T-helper 17 cell (primary cell): ENCODE measurements at places on chromosomes 13 and 19. TPM values are rescaled to one million over a fixed set of nuclear protein-coding genes. Genes with fewer than 3 reads are reported as not detected.

ADGRE1 gene
- 3.6 TPM for total RNA-seq

TMEM221 gene
- not detected for total RNA-seq

ZNF675 gene
- 17.7 TPM for total RNA-seq

DNA sequence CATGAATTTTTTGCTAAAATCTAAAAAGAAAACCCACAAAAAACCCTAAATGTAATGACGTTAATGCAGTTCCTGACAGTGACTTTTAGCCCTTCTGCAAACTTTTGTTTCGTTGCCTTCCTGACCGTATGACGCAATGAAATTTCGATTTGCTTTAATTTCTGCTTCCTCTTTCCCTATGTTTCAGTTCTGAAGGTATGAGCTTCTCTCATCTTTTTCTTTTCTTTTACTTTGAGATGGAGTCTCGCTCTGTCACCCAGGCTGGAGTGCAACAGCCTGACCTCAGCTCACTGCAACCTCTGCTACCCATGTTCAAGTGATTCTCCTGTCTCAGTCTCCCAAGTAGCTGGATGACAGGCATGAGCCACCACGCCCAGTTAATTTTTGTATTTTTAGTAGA, 6.1 kb upstream of the LILRA5 start:
- no peak for DNase-seq

- DNase-seq: no peak
Measured at GRCh38 chr13:103178986-103179943, 113.0 kb upstream of the SLC10A2 start.

DNA sequence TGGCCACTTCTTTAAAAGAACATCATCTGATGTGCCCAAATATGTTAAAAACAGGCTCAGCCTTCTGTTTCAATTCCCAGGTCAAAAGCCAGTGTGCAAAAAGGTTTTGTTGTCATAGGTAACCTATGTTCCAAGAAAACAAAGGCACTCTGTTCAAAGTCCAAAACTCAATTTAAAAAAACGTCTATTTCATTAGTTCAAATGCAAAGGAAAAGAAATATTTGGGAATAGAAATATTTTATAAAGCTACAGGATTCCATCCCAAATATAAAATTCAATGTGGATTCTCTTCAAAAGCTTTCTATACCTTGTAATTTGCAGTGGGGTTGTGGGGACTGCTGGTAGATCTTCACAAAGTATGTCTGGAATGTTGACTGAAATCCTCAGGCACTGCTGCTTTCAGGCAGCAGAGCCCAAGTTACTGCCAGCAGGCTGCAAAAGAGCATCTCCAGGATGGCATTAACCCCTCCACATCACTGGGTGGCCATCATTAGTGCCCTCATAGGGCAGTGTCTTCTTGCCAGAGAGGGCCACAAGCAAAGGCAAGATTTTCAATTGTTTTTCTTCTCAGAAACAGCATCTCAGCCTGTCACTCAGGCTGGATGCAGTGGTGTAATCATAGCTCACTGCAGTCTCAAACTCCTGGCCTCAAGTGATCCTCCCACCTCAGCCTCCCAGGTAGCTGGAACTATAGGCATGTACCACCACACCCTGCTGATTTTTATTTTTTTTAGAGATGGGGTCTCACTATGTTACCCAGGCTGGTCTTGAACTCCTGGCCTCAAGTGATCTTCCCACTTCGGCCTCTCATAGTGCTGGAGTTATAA, 22.8 kb upstream of the STK24 start:
- no peak for DNase-seq
